ENCODE measurements at places on chromosomes 5 and 9.
A peak's percentile ranks its signal among the peaks of the same experiment; 100 is the strongest.

DNA sequence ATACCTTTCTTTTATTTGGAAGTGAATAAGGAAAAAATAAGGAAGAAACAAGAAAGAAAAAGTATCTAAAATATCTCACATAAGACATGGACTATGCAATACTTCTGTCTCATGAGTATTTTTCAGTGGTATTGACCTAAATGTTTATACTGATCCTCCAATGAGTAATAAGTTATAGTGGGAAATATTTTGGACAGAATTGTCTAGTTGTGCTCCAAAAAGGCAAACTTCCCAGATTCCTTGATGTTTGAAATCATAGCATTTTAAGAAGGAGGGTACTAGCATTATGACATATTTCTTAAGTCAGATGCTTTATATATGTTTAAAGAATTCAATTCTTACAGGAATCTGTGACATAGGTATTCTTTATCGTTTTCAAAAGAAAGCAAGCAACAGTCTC is 34.5 kb upstream of the BASP1 start:
- ATAC-seq, result no peak

GRCh38 chr5:108420755-108421154 is 38.9 kb upstream of the FBXL17 start:
- ATAC-seq, result no peak

- peak; percentile 65 for ATAC-seq
Observed at GRCh38 chr9:93225417-93225816, 41.5 kb downstream of the WNK2 start.

GRCh38 chr9:93941493-93941892 is 13.7 kb downstream of the BARX1 start:
- no peak for ATAC-seq

GRCh38 chr5:68730220-68730978 is 363.4 kb upstream of the SLC30A5 start:
- ATAC-seq, result no peak

- ATAC-seq, result no peak
Observed at GRCh38 chr9:109192732-109193361, 25.8 kb upstream of the FRRS1L start.

- ATAC-seq, result no peak
Observed at GRCh38 chr5:116626272-116626723, 51.7 kb upstream of the SEMA6A start.

- ATAC-seq, result no peak
Observed at GRCh38 chr5:150989695-150990094, 30.7 kb upstream of the GPX3 start.

- ATAC-seq, result no peak
Observed at GRCh38 chr5:52665559-52665958, 122.2 kb upstream of the ITGA1 start.

DNA sequence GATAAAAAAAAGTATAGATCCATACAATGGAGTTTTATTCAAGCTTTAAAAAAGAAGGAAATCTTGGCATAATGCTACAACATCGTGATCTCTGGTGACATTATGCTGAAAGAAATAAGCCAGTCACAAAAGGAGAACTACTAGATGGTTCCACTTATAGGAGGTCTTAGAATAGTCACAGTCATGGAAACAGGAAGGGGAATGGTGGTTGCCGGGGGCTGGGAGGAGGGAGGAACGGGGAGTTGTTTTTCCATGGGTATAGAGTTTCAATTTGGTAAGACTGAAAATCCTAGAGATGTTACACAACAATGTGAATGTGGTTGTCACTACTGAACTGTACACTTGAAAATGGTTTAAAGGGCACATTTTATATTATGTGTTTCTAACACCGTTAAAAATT is 94.5 kb downstream of the CFAP90 start:
- no peak for ATAC-seq

DNA sequence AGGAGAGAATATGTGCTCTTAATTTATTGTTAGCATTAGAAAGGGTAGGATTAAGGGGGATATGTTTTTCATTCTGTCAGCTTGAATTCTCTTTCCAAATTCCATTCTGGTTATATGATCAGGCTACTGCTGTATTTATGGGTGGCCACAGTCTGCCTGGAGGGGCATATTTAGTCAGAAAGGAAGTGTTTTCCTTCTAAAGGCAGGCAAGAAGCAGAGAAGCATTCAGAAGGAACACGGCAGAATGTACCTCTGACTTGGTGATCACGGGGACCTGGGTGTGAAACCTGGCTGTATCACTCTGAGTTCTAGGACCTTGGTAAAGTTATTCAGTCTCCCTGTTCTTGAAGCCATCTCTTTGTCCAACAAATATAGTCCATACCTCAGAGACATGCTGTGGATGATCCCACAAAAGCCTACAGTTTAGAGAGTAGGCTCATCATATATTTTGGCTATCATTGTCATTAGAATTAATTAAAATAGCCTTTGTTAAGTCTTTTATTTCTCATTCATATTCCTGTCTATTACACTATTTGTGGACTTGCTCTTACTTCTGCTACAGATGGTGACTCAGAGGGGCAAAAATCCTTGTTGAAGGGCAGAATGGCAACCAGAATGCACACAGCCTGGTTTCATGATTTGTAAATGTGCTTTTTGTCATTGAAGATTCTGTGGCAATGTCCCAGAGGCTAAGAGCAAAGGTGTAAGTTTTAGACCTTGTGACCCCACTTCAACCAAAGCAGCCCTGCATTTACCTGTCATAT is 2.7 kb downstream of the TNC start:
- ATAC-seq, result no peak

- ATAC-seq, result no peak
Observed at GRCh38 chr9:13915131-13915530, 398.8 kb downstream of the NFIB start.

DNA sequence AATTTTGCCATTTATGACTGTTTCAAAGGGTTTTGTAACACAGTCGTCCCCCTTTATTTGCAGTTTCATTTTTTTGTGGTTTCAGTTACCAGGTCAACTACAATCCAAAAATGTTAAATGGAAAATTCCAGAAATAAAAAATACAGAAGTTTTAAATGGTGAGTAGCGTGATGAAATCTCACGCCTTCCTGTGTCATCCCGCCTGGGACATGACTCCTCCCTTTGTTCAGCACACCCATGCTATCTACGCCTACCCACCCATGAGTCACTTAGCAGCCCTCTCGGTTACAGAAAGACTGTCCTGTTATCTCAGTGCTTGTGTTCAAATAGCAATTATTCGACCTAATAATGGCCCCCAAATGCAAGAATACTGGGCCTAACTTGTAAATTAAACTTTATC is 765.3 kb upstream of the ADAMTS16 start:
- no peak for ATAC-seq

DNA sequence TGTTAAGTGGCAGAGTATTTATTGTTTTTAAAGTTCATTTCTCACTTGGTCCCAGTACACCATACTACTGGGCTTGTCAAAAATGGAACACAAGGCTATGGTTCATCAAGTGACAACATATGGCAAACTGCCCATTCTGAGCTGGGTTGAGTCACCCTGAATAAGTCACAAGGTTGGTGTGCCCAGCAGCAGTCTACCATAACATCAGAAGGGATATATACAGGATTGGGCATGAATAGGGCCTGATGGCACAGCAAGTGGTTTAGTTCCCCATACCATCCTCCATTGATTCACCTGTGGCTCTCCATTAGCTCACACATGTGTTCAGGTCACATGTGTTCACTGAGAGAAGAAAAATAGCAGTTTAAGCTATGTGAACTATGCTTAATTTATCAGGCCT is 249.8 kb upstream of the PRDM9 start:
- no peak for ATAC-seq
